NCI-H2029 treated with DMSO at 0.1 percent for 48 hours (cell line): ENCODE measurements at places on chromosomes 2 and 18.

DNA sequence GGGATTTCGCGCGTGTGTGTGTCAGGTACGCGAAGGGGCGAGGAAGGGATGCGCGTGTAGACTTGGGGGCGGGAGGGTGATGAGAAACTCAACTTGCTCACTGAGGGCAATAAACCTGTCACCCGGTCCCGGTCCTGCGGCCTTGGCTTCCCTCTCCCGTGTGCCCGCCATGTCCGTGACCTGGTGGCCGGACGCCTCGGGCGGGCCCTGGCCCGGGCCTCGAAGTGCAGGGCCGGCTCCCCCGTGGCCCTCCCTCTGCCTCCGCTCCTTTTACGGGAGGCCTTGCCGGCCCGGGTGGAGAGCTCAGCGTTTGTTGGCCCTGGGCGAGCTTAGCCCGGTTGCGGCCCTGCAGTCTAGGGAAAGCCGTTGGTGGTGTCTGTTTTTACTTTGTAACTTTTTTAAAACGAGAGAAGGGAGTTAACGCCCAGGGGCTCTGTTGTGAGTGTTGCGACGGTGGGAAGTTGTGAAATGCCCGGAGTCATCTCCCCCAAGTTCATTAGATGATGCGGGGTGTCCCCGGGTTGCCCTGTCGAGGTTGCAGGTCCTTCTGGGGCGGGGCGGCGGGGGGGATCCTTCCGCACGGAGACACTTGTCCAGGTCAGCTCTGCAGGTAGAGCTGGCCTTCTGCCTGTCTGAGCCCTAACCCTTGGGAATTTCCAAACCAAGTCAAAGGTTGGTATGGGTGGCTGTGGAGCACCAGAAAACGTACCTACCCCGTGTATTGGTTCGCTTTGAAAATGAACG is 883 bp downstream of the SMCHD1 start:
- DNase-seq, result no peak

GRCh38 chr18:48521723-48522122 is 17.1 kb upstream of the CTIF start:
- no peak for DNase-seq

DNA sequence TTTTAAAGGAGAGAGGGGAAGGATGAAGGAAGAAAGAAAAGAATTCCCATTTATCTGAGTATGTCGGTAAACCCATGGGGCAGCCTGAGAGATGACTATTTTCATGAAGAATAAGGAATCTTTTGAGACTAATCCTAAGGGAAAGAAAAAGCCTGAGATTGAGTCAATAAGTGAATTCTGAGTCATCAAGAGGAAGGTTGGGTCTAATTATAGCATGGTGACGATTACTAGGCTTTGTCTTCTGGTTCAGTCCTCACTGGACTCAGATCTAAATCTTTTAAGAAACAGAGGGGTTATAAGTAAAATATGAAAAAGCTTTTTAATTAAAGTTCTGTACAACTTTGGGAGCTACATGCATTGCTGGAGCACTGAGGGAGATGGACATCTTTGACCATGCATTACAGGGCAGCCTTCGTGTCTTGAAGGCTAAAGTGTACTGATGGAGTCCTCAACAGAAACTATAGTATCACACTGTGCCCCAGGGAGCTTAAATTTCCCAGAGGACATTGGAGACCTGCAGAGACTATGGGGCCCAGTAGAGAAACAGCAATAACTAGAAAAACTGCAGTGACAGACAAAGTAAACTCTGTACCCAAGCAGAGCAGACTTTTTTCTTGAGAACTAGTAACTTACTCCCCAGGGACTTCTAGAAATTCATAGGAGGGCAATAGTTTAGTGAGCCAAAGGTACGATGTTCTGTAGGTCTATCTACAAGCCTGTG is 260.9 kb downstream of the RAD51AP2 start:
- no peak for DNase-seq

GRCh38 chr2:41873102-41874031 is 174.5 kb upstream of the PKDCC start:
- DNase-seq, result no peak

DNA sequence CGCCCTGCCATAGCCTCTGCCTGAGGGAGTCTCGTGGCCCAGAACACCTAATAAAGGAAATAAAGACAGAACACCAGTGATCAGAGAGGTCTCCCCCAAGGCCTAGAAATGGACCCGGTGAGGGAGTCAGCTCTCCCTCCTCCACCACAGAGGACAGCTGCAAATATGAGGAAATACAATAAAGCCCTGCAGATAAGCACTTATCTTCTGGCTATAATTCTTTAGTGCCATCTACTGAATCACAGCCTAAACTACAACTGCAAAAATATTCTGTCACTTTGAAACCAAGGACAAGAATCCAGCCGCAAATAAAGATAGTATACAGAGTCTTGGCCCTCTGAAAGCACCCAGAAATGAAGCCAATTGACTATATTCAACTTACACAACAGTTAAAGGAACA is 42.4 kb upstream of the TACR1 start:
- DNase-seq, result no peak

- no peak for DNase-seq
Observed at GRCh38 chr18:75625966-75626365, 198.5 kb upstream of the SMIM21 start.

GRCh38 chr2:182447163-182447562 is 20.3 kb upstream of the PDE1A start:
- DNase-seq, result no peak

DNA sequence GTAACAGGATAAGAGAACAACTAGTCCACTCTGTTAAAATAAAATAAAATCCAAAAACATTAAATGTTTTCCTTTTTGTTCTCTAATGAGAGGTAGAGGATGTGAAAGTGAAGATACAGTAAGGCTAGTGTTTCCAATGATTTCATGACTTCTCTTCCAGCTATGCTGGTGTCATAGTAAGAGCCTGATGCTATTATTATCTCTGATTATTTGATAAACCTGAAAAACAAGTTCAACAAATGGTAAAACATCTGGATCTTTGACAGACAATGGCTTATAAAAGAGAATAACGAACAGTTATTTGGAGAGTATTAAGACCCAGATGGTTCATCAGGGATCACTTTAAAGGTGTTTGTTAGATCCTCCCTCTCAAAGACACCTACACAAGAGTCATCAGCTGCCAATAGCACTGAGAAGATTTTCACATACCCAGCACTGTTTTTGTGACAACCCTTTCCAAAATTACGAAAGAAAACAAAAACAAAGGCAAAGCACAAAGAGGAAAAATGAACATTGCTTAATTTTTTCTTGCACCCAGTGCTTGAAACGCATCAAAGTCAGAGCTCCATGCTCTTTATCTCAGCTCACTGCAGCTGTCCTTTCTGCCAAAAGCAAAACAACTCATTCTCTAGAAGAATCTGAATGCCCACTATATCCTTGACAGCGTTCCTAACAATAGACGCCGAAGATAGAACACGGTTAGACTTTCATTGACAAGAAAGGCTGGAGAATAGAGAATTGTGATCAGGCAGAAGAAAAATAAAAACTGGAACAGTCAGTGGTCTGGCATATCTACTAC is 168.6 kb downstream of the SLC8A1 start:
- no peak for DNase-seq

GRCh38 chr2:219448776-219449341 is 14.2 kb downstream of the SPEG start:
- DNase-seq, result no peak

DNA sequence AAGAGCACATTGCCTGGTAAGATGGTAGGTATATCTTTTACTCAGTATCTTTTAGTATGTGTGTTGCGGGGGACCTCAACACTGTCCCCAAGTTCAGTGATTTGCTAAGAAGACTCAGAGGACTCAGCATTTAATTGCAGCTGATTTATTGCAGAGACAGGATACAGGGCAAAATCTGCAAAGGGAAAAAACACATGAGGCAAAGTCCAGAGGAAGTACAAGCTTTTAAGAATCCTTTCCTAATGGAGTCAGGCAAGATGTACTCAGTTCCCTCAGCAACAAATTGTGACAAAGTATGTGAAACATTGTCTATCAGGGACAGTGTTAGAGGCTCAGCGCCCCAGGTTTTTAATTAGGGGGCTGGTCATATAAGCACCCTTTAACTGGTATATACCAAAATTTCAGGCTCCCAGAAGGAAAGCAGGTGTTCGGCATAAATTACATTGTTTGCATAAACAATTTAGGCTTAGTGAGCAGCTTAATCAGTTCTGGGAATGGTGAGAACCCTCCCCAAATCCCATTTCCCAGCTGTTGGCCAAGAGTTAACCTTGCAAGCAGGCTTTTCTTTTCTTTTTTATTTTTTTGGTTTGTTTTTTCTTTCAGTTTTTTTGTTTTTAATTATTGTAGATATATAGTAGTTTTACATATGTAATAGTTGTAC is 41.7 kb downstream of the RAB3GAP1 start:
- no peak for DNase-seq
